Stimulated activated CD4-positive, alpha-beta T cell treated with anti-CD3 and anti-CD28 coated beads, TNF-alpha, amount 100 ng/mL, for 4 hours (primary cell): ENCODE measurements at places on chromosomes 2 and 18.

DNA sequence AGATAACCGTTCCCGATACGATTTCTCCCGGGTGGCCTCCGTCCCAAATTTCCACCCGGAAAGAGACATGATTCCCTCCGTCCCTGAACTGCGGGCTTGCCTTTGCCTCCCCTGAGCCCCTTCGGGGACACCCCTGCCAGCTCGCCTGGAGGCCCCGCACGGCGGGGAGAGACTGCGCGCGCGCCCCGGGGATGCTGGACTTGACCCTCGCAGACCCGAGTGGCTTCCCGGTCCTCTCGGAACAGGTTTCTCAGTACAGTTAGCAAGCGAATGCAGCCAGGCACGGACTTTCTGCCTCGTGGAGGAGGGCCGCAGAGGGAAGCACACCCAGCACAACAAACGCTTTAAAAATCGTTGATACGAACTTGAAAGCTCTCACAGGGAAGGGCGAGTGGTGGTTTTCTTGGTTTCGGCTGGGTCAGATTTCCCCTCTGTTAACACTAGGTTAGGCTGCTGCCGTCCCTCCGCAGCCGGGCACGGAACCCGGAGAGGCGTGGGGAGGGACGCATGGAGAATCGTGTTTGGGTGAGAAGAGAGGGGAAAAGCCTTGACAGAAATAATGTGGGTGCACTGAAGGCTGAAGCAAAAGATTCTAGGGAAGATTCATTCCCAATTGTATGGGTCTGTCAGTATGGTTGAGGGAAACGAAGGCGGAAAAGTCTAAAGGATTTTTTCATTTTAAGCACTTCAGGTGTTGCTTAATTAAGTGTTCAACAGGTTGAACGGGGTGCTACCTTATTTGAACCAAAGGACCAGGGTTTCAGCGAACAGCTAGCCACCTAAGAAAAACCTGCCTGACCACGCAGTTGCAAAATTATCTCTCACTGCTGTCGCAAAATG lies 916 bp downstream of the TNFRSF11A start:
- no peak for DNase-seq

GRCh38 chr2:13260402-13260801 lies 543.7 kb downstream of the TRIB2 start:
- no peak for DNase-seq

DNA sequence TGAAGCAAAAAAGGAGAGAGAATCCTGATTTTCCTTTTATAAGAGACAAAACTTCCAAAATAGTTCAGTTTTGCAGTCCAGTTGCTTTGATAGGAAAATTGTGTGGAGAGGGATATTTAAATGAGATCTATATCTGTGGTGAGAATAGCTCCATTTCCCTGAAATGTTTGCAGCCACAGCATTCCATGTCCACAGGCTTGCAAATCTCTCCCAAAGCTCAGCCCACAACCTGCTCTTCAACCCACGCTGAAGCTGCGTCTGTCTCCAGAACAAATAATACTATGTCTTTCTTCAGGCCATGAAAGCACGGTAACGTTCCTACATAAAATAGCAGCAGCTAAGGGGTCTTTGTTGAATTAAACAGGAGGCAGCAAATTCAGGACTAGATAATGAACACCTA lies 31.8 kb downstream of the TMEM17 start:
- DNase-seq: no peak

GRCh38 chr2:191250400-191250799 lies 5.2 kb downstream of the MYO1B start:
- DNase-seq: no peak

DNA sequence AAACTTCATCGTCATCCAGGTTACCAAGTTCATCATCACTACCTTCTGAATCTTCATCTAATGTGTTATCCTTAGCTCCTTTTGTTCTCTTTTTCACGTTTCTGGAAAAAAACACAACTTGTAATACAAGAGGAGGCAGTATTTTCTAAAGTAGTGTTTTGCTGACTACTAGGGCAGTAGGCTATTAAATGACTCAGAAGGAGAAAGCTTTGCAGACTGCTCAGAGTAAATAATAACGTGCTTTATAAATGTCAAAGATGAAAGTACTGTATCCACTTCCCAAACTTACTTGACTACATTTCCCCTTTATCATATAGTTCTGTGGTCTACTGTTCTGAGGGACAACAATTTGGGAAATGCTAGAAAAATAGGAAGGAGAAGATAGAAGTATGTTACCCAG lies 15.6 kb downstream of the CEBPZOS start:
- no peak for DNase-seq

DNA sequence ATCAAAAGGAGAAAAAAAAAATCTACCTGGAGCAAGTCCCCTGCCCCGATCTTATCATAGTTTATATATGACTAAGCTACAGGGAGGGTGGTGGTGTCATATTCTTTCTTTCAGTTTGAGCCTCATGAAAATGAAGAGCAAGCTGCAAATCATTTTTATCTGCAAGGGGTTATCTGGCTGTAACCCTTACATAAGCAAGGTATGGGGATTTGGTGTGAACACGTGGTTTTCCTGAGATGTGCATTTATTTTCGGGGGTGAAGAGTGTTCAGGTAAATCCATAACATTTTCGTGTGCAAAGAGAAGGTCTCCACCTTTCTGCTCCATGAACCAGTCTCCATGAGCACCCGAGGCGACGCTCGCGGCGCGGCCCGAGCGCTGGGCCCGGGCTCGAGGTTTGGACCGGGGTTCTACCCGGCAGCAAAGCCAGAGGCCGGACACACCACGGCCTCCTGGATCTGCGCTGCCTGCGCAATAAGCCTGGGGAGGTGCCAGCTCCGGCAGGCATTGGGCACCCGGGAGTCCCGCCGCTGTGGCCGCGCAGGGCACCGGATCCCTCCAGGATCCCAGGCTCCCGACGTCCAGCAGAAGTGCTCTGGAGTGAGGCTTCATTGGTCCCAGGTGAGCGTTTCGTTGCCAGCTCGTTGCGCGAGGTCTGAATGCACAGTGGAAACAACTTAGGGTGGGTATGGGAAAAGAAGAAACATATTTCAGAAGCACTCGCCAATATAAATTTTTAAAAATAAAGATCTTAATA lies 36.1 kb upstream of the GPD2 start:
- DNase-seq: peak; percentile 39

- DNase-seq: no peak
Measured at GRCh38 chr2:5725794-5726463, 33.7 kb downstream of the SOX11 start.

GRCh38 chr2:72394541-72395070 lies 246.9 kb upstream of the CYP26B1 start:
- DNase-seq: no peak

- no peak for DNase-seq
Measured at GRCh38 chr2:239603411-239604356, 202.9 kb upstream of the HDAC4 start.

- no peak for DNase-seq
Measured at GRCh38 chr18:6711467-6711866, 18.0 kb upstream of the ARHGAP28 start.

GRCh38 chr18:70181015-70181414 lies 24.5 kb downstream of the RTTN start:
- DNase-seq: no peak
